ENCODE measurements at places on chromosomes 2 and 18.

DNA sequence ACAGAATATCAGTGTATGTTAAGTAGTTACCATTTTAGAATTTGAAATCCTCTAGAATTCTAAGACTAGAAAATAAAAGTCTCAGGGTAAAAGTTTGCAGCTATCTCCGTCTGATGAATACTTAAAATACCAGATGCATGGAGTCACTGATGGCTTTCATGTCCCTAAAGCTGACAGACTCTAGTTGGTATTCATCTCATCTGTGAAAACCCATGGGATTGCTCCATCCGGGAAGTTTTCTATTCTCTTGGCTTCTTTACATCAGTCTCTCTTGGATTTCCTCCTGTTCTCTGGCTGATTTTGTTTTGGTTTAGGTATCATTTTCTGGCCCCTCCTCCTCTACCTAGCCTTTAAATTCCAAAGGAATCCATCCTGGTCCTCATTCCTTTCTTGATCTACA, 465.6 kb upstream of the POU3F3 start:
- DNase-seq: no peak

- DNase-seq: no peak
Observed at GRCh38 chr2:8437228-8437948, 244.5 kb upstream of the ID2 start.

DNA sequence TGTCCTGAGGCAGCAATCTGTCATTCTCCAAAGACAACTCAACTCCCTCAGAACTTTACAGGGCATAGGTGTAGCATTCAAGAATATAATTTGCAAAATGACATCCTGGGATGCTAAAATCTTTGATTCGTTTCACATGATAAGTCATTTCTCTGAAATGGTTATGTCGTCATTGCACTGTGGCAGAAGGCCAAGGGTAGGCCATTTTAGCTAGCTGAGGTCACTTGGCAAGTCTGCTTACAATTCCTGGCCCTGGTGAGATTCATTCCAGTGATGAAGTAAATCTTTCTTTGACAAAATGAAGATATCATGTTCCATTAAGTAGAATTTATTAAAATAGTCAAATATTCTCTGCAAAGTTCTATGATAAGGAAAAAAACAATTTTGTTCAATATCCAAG, 1410.3 kb upstream of the LRRTM1 start:
- DNase-seq: no peak

DNA sequence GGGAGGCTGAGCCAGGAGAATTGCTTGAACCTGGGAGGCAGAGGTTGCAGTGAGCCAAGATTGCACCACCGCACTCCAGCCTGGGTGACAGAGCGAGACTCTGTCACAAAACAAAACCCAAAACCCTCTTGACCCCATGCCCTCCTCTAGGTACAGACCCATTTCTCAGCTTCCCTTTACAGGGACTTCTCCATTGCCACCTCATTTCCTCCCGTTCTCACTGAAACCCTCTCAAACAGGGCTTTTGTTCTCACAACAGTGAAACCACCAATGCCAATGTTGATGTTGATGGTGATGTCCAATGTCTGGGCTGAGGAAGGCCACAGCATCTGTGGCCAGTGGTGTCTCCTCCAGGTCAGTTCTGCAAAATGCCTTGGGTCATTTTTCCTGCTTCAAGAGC, 69.0 kb upstream of the ZCCHC2 start:
- DNase-seq: no peak

- no peak for DNase-seq
Observed at GRCh38 chr2:85151026-85151425, 17.8 kb downstream of the TCF7L1 start.

DNA sequence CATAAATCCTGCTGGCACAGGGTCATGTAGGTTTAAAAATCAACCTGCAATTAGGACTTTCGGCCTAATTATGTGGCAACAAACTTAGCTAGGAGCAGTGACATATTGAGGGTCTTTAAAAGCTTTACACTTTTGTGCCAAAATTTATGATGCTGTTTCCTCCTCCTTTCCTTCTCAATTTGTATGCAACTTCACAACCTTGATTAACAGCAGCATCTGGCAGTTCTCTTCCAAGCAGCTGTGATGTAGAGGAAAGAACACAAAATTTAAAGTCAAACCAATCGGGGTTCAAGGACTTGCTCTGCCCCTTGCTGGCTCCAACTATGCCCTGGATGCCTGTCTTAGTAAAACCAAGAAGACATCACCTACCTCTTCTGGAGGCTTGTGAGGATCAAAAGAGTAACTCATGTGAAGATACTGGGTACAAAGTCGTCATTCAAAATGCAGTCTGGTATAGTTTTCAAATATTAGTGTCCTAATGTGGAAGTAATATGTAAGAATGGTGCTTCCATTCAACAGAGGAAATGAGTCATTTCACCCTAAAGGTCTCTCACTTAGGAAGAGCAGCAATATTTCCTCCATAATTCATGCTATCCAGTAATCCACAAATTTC, 94.7 kb downstream of the ANKRD44 start:
- no peak for DNase-seq

DNA sequence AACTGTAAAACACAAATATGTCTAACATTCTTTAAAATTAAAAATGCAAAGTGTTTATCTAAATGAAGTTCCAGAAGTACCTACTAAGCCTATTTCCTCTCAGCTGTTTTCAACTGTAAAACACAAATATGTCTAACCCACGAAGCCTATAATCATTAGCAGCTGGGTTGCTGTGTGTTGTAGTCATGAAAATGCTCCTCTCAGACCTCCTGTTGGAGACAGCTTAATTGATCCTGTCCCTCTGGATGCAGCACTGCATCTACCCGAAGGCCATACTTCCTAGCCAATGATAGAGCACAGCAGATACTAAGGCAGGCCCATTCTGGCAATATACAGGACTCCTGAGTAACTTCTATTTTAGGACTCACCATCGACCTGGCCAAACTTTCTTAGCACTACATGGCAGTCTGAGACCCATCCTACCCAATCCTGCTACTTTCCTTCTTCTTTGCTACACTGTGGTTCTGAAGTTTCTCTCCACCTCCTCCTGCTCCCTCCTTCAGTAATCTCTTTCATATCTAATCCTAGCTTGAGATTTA, 92.5 kb upstream of the RBBP8 start:
- DNase-seq: no peak

DNA sequence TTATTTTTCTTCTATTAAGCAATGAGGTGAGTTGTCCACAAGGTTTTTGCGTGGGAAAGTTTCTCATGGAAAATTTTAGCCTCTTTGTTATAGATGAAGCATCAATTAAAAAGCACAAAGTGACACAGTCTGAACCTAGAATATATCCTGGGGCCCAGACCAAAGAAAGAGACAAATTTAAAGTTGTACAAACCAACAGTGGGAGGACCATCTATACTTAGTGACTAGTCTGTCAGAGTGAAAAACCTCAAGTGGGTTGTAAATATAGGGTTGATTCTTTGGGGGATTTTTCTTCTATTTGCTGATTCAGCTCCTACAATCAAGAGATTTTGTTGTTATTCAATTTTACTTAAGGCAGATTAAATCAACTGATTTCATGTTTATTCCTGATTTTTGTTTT, 256.2 kb downstream of the SATB2 start:
- no peak for DNase-seq

DNA sequence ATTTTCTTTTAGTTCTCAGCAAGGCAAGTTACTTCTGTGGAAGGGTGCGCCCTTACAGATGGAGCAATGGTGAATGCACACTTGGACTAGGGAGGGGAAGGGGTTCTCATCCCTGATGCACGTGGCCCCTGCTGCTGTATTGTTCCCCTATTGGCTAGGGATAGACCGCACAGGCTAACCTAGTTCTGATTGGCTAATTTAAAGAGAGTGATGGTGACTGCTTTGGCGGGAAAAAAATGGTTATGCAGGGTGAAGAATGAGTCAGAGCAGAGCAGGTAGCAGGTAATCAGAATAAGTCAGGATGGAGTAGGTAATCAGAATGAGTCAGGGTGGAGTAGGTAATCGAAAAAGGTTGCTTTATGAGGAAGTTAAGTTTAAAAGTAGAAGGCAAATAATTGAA, 171.5 kb downstream of the MTCL1 start:
- no peak for DNase-seq

DNA sequence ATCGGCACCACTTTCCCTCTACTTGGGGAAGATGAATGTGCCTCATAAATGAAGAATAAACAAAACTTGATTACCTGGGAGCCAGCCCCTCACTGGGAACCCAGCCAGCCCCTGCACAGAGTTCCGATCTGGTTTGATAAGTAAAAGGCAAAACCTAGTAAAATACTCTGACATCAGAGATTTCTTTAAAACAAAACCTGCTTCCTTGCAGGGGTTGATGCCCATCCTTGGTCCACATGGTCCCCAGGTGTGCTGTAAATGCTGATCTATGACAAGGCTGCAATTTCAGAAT, 218.8 kb upstream of the APCDD1 start:
- no peak for DNase-seq

Data from A549 (cell line).